ENCODE measurements at places on chromosomes 5 and 9. TPM values are rescaled to one million over a fixed set of nuclear protein-coding genes. Genes with fewer than 3 reads are reported as not detected.
A peak's percentile ranks its signal among the peaks of the same experiment; 100 is the strongest.

DNA sequence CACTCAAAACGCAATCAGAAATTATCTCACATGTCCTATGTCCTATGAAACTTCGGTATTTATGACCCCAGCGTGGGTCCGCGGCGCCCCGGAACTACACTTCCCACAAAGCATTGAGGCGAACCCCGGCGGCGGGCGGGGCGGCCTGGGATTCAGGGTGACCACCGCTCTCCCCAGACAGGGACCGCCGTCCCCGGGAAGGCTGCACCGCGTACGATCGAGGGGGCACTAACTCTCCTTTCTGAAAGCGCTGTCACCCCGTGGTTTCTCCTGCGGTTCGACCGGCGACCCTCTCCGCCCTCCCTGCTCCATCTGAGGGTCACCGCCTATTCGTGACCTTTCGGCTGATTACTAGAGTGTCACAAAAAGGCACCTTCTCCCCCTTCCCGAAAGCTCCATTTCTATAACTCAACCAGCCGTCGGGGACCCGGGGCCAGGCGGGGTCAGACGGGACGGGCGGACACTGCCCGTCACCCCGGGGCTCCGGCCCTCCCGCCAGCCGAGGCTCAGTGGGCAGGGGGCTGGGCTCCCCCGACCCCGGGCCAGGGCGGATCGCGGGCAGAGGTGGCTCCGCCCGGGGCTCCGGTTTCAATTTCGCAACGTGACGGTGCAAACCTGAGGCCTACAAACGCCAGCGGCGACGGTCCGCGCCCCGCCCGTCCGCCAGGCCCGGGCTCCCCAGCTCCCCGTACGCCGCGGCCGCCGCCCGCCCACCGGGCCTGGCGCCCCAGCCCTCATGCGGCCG is 1.3 kb downstream of the ECPAS start:
- peak overlapping the region; percentile 97 for H3K4me3 ChIP-seq
- DNase-seq = peak; percentile 95
- H3K27me3 ChIP-seq = no peaks in the 10 kb centered on the region

DNA sequence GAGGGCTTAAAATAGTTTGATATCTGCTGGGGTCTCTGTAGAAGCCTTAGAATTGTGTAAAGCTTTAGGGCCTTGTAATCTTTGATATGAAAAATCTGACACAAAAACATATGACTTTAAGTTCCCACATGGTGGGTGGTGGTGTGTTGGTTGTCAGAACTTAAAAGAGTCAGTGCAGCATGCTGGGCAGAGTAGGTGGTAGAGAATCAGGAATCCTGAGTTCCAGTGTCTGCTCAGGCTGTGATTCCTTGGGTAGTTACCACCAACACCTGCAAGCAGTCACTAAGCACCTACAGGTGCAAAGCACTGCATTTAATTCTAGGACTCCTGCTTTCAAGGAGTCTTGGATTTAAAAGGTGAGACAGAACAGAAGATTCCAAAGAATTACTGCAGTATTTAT is 144.6 kb downstream of the ACER2 start:
- no peak overlapping the region for H3K27ac ChIP-seq
- H3K4me3 ChIP-seq = no peak overlapping the region
- H3K36me3 ChIP-seq = no peaks in the 10 kb centered on the region
- DNase-seq = no peak
- no peaks in the 10 kb centered on the region for H3K27me3 ChIP-seq
- no peaks in the 10 kb centered on the region for H3K4me1 ChIP-seq

The MEIKIN gene
- not detected for total RNA-seq

The DMRT3 gene
- not detected for total RNA-seq

DNA sequence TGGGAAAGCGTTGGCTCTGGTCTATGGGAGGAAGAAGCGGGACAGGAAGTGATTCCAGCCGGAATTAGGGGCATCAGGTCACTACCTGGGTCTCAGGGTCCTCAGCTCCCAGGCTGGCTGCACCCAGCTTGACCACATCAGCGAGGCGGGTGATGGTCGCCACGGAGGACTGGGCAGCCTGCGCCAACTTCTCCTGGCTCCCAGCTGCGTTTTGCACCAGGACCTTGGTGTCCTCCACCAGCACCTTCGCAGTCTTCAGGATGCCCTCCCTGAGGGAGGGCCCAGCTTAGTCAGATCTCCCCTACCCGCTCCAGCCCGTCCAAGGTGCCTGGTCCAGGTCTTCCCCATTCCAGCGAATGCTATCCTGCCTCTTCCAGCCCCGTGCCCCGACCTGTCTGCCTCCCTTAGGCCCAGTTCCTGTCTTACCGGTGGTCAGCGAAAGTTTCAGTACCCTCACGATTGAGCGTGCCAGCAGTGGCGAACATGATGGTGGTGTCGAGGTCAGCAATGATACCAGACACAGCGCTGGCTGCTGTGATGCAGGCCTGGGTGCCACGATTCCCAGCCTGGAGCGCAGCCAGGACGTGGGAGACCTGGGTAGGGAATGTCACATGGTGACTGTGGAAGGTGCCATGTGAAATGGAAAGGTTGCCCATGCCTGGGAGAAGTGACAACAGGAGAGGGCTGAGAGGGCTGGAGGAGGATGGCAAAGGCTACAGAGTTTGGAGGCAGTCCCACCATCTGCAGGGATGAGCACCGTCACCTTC is 14.4 kb upstream of the TPM2 start:
- H3K4me1 ChIP-seq = no peaks in the 10 kb centered on the region
- no peak overlapping the region for H3K27ac ChIP-seq
- no peaks in the 10 kb centered on the region for H3K27me3 ChIP-seq
- H3K36me3 ChIP-seq = peaks cover 99% of the 10 kb centered on the region
- peak; percentile 42 for DNase-seq
- no peak overlapping the region for H3K4me3 ChIP-seq

The SLC6A7 gene
- under 0.01 TPM for total RNA-seq

GRCh38 chr9:34994900-34995669 is 5.5 kb downstream of the DNAJB5 start:
- H3K36me3 ChIP-seq = peaks cover 24% of the 10 kb centered on the region
- peaks cover 59% of the 10 kb centered on the region for H3K4me1 ChIP-seq
- peak overlapping the region; percentile 80 for H3K27ac ChIP-seq
- peak overlapping the region; percentile 16 for H3K4me3 ChIP-seq
- no peaks in the 10 kb centered on the region for H3K27me3 ChIP-seq

DNA sequence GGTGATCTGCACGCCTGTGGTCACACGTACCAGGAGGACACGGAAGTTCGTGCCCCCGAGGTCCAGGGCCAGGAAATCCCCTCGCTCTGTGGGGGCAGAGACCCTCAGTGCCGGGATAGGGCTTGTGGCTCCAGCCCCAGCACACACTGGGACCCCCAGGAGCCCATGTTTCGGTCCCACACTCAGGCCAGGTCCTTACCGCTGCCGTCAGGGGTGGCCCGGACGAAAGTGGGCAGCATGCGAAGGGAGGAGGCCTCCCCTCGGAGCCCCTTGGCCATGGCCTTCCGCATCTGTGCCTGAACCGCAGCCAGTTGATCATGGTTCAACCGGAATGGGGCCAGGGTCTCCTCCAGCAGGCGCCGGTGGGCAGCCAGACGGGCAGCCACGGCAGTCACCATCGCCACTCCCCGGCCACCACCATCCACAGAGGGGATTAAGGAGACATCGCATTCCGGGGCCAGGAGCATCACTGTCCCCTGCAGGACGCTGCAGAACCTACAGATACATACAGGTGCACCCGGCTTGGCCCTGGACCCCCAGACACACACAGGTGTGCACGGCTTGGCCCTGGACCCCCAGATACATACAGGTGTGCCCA is 11.8 kb downstream of the HK3 start:
- H3K4me3 ChIP-seq = no peak overlapping the region

DNA sequence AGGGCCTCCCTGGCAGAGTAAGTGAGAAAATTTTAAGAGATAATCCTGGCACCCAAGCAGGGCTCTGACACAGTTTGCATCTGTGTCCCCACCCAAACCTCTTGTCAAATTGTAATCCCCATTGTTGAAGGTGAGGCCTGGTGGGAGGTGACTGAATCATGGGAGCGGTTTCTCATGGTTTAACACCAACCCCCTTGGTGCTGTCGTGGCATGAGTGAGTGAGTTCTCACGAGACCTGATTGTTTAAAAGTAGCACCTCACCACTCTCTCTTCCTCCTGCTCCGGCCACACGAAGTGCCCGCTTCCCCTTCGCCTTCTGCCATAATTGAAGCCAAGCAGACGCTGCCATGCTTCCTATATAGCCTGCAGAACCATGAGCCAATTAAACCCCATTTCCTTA is 80.1 kb downstream of the FBXW11 start:
- no peaks in the 10 kb centered on the region for H3K36me3 ChIP-seq
- no peak for DNase-seq
- no peak overlapping the region for H3K4me3 ChIP-seq
- no peak overlapping the region for H3K27ac ChIP-seq

DNA sequence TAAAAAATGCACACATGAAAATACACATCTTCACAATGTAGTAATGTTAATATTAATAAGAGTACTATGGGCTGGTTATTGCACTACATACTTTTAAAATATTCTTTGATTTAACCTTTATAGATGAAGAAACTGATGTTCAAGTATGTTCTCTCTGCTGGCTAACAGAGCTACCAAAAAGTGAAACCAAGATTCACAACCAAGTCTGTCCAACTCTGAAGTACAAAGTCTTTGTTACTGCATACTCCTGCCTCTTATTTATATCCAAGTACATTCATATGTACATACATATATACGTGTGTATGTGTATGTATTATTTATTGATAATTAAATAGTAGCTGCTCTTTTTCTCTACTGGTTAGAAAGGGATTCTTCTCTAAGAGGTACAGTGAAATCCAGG is 325.6 kb downstream of the BNC2 start:
- peak overlapping the region; percentile 15 for H3K27ac ChIP-seq
- no peak for DNase-seq
- peaks cover 30% of the 10 kb centered on the region for H3K4me1 ChIP-seq
- H3K36me3 ChIP-seq = peaks cover 16% of the 10 kb centered on the region

The SLC34A1 gene
- not detected for total RNA-seq

DNA sequence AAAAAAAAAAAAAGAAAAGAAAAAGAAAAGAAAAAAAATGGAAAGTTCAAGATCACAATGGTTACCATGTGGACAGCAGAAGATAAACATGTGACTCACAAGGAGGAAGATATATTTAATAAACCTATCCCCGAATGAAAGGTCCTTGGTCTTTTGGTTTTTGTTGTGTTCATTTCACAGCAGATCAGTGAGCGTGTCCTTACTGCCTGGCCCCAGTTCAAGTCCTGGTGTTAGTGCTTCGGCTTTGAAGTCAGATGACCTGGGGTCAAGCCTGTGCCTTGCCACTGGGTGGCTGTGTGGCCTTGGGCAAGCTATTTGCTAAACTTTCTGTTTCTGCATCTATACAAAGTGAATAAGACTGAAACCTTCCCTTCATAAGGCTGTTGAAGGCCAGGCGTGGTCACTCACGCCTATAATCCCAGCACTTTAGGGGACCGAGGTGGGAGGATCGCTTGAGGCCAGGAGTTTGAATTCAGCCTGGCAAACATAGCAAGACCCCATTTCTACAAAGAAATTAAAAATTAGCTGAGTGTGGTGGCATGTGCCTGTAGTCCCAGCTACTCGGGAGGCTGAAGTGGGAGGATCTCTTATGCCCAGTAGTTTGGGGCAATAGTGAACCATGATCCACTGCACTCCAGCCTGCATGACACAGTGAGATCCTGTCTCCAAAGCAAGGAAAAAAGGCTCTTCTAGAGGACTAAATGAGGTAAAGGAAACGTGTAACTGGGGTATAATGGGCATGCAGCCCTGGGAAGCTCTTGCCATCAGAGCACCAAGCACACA is 94.5 kb upstream of the SPATA31D4 start:
- no peak for DNase-seq
- H3K4me1 ChIP-seq = no peaks in the 10 kb centered on the region
- no peak overlapping the region for H3K27ac ChIP-seq
- no peak overlapping the region for H3K4me3 ChIP-seq
- H3K27me3 ChIP-seq = peaks cover 12% of the 10 kb centered on the region

DNA sequence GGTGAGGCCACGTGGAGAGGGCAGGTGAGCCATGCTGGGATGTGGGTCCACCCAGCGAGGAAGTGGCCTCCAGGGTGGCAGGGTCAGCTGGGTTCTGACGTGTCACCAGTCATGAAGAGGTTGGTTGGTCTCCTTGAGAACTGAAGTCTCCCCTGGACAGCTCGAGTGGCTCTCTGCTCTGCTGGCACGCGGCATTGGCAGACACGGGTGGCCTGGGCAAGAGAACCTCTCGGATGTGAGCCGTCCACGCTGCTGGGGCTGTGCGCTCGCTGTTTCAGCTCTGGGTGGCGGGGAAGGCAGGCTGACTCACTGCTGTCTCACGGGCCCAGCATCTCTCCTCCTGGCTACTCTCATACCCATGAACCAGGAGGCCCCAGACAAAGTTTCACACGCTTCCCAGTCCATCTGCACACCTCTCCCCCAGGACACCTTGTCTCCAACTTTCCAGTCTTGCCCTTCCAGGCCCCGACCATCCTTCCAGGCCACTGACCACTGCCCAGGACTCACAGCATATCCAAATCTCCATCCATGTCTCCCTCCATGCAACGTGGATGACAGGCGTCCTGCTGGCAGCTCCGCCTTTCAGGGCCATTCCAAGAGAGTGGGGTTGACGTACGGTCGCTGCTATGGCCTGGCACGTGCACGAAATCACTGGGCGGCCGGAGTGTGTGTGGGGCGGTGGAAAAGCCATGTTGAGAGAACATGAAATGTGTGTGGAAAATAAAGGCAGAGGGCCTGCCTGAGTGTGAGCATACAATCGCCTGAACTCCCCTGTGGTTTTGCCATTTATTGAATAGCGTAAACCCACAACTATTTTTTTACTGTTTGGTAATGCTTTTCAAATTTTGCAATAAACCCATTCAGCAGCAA is 145.0 kb upstream of the COL5A1 start:
- DNase-seq = peak; percentile 98
- H3K27ac ChIP-seq = peak overlapping the region; percentile 88
- peak overlapping the region; percentile 35 for H3K4me3 ChIP-seq

The SUSD3 gene
- total RNA-seq = 0.36 TPM

DNA sequence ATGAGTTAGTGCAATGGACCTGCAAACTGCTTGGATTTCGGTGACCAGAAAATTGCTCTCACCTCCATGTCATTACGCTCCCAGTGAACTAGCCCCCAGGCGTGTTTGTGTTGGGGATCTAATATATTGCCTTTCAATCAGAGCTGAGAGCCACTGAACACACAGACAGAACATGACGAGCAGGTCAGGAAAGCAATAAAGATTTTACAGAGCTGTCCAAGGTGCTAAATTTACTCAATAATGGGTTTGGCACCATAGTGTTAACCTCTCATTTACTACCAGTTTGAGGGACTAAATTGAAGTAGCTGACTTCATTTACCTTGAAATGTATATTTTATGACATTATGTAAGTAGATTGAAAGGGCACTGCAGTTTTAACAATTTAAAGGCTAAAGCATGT is 383.0 kb downstream of the EBF1 start:
- no peak for DNase-seq
- H3K27ac ChIP-seq = no peak overlapping the region
- H3K27me3 ChIP-seq = no peaks in the 10 kb centered on the region
- H3K36me3 ChIP-seq = peaks cover 21% of the 10 kb centered on the region
- H3K4me3 ChIP-seq = no peak overlapping the region

The IL3 gene
- not detected for total RNA-seq

DNA sequence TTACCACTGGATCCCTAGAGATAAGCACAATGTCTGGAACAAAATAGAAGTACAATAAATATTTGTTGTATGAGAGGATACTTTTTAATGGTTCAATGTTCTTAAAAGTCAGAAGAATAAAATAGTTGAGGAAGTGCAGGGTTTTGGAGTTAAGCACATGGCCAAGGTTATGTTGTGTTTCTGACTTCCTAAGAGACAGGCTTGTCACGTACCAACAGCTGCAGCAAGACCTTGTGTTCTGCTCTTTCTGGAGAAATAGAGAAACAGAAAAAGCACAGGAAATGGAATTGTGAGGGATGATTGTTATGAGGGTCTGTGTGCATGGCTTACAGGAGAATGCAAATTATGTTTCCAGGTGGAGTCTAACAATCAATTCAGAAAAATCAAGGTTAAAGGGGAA is 12.9 kb downstream of the CARTPT start:
- peaks cover 17% of the 10 kb centered on the region for H3K27me3 ChIP-seq
- no peak for DNase-seq
- H3K4me3 ChIP-seq = no peak overlapping the region

The UCK1 gene
- 19.5 TPM for total RNA-seq

All from osteoblast (primary cell).